ENCODE measurements at places on chromosomes 16 and 17.

- peak; percentile 58 for DNase-seq
Measured at GRCh38 chr17:78458091-78458490, 79.6 kb downstream of the PGS1 start.

DNA sequence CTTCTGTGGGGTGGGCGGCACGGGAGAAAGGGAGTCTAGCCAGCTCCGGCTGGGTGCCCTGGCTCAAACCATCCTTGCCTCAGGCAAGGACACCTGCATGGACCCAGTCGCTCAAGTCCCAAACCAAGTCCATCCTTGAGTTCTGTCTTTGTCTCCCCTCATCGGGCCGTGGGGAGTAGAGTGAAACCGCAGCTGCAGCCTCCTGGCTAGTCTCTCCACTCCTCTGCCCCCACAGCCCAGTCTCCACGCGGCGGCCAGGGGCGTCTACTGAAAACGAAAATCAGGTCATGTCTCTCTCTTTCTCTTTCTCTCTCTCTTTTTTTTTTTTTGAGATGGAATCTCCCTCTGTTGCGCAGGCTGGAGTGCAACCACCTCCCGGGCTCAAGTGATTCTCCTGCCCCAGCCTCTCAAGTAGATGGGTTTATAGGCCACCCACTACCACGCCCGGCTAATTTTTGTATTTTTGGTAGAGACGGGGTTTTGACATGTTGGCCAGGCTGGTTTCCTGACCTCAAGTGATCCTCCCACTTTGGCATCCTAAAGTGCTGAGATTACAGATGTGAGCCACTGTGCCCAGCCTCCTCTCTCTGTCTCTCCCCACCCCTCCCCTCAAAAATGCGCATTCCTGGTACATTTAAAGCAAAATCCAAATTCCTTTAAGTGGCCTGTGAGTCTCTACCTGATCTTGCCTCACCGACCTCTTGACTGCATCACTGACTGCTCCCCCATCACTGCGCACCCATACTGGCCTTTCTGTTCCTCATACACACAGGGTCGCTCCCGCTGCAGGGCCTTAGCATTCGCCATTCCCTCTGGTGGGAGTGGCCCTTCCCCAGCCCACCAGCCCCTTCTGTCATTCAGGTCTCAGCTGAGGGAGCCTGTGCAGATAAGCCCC lies 17.7 kb upstream of the RMI2 start:
- no peak for DNase-seq

- peak; percentile 83 for DNase-seq
Measured at GRCh38 chr17:4412933-4413831, 20.6 kb upstream of the SPNS3 start.

- DNase-seq = no peak
Measured at GRCh38 chr16:57999971-58000705, at the start of gene ZNF319. Gene ZNF319 (minus strand): TSS chr16:58000672. CDS start chr16:57998265, 2,407 bp downstream.

- peak; percentile 67 for DNase-seq
Measured at GRCh38 chr17:7842380-7843256, 8.6 kb downstream of the KDM6B start.

DNA sequence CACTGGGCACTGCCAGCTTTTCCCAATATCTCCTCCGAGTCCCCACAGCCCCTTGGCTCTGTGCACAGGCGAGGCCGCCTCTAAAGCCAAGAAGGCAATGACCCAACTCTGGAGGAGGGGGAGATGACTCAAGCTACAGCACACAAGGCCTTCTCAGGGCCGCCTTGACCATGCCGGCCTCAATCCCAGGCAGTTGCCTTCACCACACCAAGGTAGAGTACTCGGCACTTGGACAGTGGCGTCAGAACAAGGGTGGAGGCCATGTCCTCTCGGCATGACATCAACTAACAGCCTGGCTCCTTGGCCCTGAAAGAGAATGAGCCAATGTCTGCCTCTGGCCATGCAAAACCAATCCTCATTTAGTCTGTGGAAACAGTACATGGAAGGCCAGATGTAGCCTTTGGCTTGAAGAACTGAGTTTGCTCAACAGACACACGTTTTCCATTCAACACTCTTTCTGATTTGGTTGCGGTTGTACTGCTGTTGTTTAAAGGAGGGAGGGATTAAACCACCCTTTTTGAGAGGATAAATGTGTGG lies 139.6 kb downstream of the XYLT1 start:
- no peak for DNase-seq

DNA sequence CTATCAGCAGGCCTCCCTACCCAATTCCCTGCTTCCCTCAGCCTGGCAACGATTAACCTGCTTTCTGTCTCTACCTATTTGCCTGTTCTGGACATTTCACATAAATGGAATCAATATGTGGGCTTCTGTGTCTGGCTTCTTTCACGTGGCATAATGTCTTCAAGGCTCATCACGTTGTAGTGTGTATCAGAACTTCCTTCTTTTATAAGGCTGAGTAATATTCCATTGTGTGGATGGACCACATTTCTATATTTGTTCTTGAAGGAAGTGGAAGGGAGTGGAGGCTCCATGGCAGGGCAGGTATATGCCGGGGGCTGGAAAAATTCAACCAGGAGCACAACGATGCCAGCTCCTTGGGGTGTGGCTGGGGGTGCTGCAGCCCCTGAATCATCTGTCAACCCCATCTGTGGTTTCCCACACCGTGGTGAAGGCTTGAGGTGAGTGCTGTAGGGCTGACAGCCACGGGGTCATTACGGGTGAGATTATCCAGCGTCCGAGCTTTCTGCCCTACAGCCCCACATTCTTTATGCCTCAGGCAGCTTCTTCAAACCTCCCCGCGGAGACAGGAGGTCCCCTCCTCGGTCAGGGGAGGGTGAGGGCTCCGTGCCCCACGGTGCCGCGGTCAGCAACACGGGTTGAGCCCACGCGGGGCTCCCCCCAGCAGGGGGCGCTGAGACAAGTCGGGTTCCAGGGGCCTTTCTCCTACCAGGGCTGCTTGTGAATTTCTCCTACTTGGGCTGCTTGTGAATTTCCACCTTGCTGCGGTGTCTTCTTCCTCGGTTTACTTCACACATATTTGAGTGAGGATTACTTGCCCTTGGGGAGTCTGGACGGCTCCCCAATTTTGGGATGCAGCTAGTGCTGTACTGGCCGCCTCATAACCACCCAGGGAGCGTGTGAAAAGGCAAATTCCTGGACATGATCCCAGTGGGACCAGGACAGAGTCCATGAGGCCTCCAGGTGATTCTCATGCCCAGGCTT lies 18.3 kb upstream of the WFIKKN2 start:
- DNase-seq = peak; percentile 54

- no peak for DNase-seq
Measured at GRCh38 chr17:28385037-28385400, 13.5 kb downstream of the SARM1 start.

DNA sequence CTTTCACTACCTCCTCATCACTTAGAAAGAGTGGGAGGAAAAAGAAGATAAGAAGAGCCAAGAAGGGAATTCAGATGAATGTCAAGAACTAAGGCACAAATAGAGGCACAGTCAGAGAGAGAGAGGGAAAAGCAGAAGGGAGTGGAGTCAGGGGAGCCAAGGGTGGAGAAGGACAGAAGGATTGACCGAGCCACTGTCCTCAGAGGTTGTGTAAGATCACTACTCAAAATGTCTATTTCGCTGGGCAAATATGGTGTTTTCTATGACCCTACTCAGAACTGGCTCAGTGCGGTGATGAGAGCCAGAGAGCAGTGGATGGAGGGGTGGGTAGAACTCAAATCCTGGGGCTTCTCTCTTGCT lies 139.2 kb upstream of the HS3ST2 start:
- no peak for DNase-seq

Data from globus pallidus (tissue), 1 donor.